ENCODE measurements at places on chromosomes 5 and 9.

GRCh38 chr5:122984425-122984824 is 52.1 kb downstream of the PPIC start:
- DNase-seq: no peak

DNA sequence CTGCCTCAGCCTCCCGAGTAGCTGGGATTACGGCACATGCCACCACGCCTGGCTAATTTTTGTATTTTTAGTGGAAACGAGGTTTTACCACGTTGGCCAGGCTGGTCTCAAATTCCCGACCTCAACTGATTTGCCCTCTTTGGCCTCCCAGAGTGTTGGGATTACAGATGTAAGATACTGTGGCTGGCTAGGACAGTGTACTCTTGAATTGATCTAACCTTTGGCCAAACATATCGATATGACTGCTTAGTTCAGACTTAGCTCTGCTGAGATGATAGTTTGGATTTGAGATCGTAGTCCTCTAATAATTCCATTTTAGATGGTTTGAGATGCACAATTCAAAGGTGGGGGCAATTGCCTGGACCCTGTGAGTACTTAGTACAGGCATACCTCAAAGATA is 15.2 kb downstream of the TXNDC15 start:
- no peak for DNase-seq

- no peak for DNase-seq
Measured at GRCh38 chr5:103808464-103809106, 246.0 kb upstream of the NUDT12 start.

DNA sequence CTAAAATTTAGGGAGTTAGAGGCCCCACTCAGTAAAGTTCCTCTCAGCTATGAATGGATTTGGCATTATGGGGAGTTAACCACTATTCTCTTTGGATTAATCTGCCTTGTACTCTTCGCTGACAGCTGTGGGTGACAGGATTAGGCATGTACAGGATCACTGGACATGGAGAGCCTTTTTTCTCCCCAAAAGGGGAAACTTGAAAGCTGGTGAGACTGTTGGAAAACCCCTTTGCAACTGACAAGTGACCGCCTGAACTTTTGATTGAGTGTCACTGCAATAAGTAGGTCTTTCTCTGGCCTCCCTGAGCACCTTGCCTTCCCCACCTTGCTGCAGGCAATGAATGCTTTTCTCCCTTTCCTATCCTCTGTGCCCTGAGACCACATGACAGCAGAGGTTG is 68.3 kb downstream of the ERP44 start:
- no peak for DNase-seq

DNA sequence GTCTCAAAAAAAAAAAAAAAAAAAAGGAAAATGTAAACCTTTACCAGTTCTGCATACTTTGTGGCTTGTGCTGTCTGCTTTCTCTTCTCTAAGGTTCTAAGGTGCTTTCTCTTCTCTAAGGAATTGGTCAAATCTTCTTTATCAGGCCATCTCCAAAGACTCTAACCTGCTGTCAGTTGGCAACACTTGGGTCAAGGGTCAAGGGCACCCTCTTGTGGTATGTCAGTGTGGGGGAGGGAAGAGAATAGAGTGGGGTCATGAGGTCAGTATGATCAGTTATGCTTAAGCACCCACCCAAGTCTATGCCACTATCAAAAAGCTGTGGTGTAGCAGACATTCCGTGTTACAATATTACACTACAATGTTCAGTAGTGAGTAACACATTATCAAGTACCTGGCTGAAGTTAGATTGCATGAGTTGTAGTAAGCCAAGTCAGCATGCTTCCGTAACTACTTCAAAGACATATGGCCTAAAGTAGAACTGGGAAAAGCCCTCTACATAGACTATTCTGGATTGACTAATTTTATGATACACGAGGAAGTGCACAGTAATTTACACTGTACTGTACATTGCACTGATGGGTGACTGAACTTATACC is 25.0 kb upstream of the CCL28 start:
- DNase-seq: no peak

DNA sequence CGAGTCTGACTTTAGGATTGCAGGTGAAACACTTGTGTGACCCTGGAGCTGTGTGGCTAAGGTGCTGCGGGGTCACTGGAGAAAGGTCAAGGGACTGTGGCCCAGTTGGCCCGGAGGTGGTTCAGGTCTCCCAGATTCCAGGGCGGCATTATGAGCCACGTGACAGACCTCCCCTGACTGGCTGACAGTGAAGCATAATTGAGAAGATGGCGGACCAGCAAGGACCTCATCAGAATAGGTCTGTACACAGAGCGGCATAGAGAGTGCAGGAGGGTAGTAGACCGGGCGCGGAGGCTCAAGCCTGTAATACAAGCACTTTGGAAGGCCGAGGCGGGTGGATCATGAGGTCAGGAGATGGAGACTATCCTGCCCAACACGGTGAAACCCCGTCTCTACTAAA is 815 bp upstream of the ODF2 start:
- DNase-seq: no peak

- DNase-seq: no peak
Measured at GRCh38 chr5:163908253-163908652, 402.8 kb downstream of the MAT2B start.

DNA sequence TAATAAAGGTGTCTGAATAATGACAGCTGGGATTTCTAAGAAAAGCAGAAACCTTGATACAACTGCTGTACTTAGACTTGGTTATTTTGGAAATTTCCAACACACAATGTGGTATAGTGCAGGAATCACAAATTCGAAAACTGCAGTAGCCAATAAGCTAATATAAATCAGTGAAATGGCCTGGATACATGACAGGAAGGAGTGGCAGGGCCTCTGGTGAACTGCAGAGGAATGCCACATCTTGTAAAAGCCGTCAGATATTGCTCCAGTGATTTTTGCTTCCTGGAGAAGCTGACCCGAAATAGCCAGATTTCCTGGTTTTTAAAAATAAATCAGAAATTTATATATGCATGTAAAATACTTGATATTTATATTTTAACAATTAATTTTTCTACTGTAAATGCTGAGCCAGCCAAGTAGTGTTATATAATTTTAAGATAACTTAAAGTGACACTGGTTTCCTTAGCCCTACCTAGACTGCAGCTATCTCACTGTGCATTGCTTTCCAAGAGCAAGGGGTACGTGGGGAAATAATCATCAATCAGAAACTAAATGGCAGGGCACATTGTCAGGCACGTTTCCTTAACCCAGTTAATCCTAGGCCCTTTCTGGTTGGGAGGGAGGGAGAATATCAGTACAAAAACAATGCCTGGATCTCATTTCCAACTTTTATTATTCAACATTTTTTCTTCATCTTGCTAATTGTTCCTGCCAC is 182.4 kb downstream of the RASEF start:
- DNase-seq: no peak

- DNase-seq: no peak
Measured at GRCh38 chr5:157562111-157562581, 13.4 kb downstream of the ADAM19 start.

DNA sequence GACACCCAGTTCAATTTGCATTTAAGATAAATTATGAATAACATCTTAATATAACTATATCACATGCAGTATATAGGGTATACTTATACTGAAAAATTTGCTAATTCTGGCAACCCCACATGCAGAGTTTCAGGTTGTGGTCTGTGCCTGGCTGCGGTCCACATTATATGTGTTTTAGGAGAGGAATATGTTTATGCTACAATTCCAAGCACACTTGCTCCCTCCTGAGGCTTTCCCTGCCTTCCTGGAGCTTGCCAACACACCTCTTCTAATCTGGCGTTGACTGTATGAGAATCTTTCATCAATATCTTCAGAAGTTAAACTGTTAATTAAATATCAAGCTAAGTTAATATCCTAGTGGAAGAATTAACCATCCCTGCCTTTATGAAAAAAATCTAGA is 45.2 kb downstream of the SEMA5A start:
- DNase-seq: no peak

DNA sequence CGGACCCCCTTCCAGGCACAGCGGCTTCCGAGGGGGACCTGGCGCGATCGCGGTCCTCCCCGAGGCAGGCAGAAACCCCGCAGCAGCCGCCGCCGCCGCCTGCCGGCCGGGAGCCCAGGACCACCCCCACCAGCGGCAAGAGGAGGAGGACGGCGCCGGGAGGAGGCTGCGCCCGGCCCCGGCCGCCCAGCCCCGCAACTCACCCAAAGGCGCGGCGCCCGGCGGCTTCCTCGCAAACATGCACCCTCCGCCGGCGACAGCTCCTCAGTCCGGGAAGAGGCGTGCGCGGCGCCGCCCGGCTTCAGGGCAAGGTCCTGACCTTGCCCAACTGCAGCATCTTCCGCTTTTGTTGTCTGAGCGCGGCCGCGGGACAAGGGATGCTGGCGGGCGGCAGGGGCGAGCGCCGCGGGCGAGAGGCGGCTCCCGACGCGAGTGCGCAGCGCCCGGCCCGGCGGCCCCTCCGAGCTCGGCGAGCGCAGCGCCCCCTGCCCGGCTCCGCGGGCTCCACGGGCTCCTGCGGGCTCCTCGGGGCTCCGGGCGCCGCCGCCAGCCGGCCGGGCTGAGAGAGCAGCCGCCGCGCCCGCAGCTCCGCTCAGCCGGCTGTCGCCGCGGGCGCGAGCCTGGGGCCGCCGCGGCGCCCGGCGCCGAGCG is 507 bp downstream of the CTNND2 start:
- DNase-seq: no peak

GRCh38 chr5:72380492-72381274 is 60.5 kb downstream of the PTCD2 start:
- no peak for DNase-seq

DNA sequence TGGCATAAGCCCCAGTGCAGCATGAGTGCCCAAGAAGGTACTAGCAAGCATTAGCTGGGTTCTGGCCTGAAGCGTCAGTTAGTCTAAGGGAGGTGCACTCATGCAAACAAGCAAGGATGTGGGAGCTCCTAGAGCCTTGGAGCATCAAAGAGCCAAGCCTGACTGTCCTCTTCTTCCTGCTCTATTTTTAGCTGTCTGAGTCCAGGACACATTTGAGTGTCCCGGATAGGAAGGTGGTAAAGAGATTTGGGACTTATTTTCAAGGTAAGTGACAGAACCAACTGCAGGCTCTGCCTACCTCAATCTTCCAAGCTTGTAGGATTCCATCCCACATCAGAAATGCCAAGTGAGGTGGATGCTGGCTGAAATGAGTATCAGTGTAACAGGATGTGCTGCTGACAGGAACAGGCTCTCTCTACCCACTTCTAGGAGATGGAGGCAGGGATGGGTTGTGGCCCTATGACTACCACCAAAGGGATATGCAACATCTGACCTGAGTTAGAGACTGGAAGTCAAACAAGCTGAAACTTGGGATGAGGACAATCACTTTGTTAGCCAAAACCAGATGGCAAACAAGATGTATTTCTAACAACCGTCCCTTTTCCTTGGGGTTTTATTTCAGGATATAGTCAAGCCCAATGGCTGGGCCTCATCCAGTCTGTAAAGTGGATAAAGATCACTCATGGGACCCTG is 15.1 kb downstream of the MACROH2A1 start:
- DNase-seq: no peak

DNA sequence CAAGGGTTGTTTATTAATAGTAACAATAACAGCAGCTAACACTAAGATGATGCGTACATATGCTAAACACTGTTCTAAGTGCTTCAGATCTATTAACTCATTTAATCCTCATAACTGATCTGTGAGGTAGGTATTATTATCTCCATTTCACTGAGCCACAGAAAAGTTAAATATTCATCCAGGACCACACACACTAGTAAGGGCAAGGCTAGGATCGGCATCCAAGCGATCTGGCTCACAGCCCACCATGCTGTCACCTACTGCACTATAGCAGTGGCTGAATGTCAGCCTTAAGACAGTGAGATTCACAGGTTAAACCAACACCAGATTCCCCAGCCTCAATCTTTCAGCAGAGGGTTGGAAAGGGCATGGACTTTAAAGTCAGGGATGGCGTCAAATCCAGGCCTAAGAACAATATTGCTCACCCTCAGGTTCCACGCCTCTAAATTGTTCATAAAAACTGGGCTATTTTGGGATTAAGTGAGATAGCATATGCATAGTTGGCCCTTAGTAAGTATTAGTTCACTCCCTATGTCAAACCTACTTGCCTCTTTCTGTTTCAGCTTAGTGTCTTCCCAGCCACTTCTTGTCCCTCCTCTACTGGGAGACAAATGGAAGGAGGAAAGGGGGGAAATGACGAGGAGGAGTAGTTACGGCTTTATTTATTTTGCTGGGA is 150.8 kb downstream of the MAPKAP1 start:
- DNase-seq: no peak

- no peak for DNase-seq
Measured at GRCh38 chr5:125181159-125181558, 434.7 kb upstream of the ZNF608 start.

GRCh38 chr5:110853267-110853666 is 114.5 kb downstream of the SLC25A46 start:
- no peak for DNase-seq
